Activated naive CD4-positive, alpha-beta T cell treated with anti-CD3 and anti-CD28 coated beads for 36 hours (primary cell): ENCODE measurements at places on chromosomes 2 and 18.

GRCh38 chr2:241014764-241015163, 16.3 kb downstream of the SNED1 start:
- DNase-seq: no peak

DNA sequence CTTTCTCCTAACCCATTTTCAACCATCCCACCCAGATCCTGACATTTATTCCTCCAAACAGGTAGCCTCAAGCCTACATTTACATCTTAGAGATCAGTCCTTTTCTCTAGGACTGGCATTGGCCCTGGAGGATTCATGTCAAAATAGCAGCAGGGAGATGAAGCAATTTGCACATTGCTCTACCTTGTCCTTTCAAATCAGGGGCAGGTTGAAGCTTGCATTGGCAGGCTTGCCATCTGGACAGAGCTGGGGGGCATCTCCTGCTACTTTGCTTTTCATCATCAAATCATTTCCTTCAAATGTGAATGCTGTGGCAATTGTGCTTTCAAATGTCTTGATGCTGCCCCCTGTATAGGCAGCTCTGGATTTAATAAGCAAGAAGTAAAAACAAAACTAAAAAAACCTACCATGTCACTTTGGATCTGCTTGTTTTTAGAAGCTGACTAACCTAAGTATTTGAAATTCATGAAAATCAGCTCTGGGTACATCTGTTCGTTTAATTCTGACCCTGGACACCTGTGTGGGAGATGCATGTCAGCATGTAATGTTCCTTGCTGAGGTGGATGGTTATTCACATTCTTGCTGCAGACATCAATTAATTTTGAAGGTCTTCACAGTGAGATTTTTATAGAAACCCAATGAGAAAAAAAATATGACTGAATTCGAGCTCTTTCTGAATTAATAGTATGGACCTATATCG, 47.9 kb downstream of the KIF5C start:
- no peak for DNase-seq

DNA sequence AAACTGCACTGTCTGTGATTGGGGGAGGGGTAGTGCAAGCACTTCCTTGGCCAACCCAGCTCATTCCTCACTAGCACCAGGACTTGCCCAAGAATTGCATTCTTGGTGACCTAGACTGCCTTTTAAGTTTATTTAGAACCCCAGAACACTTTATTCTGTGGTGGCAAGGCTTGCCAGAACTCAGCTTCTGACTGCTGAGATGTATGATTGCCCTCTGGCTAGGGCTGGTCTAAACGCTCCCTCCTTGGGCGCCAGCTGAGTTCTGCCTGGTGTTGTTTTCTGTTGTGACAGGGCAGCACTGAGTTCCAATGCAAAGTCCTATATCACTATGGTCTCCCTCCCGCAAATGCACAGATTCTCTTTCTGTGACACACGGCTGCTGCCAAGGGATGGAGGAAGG, 247.7 kb downstream of the ZNF385B start:
- no peak for DNase-seq

- no peak for DNase-seq
Observed at GRCh38 chr2:217171874-217172273, 312.0 kb upstream of the TNP1 start.

DNA sequence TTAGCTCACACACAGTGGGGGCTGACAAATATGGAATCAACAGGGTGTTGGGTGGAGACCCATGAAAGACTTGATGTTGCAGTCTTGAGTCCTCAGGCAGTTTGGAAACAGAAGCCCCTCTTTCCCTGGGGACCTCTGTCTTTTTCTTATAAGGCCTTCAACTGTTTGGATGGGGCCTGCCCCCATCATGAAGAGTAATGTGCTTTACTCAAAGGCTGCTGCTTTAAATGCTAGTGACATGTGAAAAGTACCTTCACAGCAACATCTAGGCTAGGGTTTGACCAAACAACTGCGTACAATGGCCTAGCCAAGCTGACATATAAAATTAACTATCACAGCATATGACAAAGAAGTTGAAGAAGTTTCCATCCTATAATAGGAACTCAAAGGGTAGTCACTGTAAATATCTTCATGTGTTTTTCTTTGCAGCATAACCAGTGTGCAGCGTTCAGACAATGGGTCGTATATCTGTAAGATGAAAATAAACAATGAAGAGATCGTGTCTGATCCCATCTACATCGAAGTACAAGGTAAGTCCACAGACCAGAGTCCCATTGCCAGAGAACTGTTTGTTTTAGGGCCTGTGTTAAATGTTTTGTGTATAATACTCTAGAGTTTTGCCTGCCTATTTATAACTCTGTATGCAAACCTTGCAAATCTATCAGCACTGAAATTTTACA, 46.3 kb downstream of the MERTK start:
- DNase-seq: no peak

- DNase-seq: no peak
Observed at GRCh38 chr2:134667081-134667480, 51.7 kb downstream of the TMEM163 start.

- no peak for DNase-seq
Observed at GRCh38 chr18:354471-354870, 86.6 kb upstream of the THOC1 start.
